ENCODE measurements at places on chromosomes 2 and 18.
A peak's percentile ranks its signal among the peaks of the same experiment; 100 is the strongest.

DNA sequence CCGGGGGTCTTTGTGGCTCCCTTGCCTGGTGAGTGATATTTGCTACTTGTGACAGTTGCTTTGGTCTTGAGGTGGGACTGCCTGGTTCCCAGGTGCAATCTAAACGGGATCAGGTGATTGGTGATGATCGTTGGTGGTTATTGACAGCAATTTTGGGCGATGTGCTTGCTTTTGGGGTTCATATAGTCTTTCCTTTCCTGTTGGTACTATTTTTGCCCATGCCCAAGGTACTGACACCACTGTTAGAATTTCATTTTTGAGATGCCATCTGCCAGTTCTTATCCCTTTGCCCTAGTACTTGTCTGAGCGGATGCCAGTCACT, 573 bp downstream of the WDR7 start:
- no peak for DNase-seq

- no peak for DNase-seq
These were observed 151.0 kb downstream of the TRIB2 start for GRCh38 chr2:12867631-12868287.

DNA sequence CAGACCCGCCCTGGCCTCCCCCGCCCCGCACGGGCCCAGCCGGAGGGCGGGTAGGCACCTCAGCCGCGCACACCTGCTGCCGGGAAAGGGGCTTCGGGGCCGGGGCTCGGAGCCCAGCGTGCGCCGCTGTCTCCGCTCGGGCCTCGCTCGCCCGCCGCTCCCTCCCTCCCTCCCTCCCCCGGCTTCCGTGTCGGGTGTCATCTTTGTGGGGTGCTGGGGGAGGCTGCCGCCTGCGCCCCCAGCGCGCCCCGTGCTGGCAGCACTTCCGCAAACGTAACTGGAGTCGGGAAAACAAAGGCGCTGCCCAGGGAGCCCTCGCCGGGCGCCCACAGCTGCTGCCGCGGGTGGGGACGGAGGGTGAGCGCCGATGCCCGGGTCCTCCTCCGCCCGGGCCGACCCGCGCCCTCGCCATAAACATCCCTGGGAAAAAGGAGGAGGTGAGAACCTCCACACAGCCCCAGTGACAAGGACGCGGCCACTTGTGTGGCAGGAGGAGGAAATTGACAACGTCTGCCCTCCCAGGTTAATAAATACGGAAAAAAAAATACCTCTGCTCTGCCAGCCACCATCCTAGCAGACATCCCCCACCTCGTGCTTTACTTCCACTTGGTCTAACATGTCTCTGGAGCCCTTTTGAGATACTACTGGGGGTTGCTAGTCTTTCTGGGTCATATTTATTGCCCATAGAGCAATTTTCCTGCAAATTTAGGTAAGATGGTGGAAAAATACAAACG, 550 bp downstream of the MFSD6 start:
- peak; percentile 37 for DNase-seq

DNA sequence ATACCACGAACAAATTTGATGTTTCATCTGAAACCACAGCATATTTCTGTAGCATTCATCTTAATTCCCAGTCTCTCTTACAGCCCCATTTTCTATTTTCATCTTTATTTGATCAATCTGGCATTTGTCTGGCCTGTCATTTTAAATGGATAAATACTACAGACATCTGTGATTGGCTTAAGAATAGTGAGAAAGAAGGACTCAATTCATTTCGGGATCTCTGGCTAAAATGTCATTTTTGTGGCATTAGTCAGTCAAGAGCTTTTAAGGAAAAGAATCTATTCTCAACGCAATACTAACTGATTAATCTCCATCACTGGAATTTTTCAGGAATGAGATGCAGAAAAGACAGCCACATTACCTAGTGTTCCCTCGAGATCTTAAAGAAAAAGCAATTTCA, 585.9 kb downstream of the IRS1 start:
- DNase-seq, result no peak

- no peak for DNase-seq
These were observed 300.6 kb upstream of the SALL3 start for GRCh38 chr18:78679031-78679430.

- DNase-seq, result no peak
These were observed 172.1 kb downstream of the MREG start for GRCh38 chr2:215841175-215841816.

Measured in lower leg skin (tissue), 4 donors.